ENCODE measurements at places on chromosomes 3 and 15.

- no peak for DNase-seq
Measured at GRCh38 chr3:52198643-52199608, 966 bp downstream of the ALAS1 start.

DNA sequence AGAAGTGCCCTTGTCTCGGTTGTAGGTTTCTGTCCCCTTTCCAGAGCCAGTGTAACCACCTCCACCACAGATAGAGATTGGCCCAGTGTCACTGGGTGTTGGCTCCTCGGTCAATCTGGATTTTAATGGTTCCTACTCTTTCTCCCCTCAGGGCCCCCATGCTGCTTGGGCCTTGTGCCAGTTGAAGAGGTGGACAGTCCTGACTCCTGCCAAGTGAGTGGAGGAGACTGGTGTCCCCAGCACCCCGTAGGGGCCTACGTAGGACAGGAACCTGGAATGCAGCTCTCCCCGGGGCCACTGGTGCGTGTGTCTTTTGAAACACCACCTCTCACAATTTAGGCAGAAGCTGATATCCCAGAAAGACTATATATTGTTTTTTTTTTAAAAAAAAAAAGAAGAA lies 75.2 kb downstream of the BOC start:
- DNase-seq: no peak

- no peak for DNase-seq
Measured at GRCh38 chr3:171393032-171393744, 67.0 kb downstream of the TNIK start.

DNA sequence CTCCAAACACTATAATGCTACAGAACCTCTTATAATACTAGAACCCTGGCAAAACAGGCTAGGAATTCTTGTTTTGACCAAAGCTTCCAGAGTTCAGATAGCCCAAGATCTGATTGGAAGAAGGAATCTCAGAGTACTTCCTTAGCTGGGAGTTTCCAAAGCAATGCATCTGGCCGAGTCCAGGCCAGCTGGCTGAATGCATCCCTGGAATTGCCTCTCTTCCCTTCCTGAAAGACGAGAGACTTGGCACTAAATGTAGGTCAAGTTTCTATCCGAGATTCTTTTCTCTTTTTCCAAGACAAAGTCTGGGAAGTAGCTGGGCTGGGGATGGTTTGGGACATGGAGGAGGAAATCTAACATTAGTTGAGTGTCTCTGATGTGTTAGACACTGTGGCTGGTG lies 68.7 kb upstream of the ADPGK start:
- DNase-seq: no peak

DNA sequence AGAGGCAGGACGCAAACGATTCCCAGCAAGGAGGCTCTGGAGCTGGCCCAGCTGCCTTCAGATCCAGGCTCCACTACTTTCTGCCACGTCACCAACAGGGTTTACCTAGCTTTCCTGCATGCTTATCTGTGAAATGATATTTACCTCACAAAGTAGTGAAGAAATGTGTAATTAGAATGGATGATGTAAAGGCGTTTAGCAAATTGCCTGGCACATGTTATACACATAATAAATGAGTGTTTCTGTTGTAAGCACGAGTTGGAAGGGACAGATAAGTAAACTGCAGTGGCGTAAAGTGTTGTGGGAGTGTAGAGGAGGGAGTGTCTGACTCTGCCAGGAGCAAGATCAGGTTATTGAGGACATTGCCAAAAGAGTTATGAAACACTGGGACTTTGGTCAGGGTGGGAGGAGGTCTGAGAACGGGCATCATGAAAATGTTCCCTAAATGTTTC lies 3.5 kb upstream of the CHAC1 start:
- DNase-seq: peak; percentile 37

Data from NCI-H226 (cell line).